CD8-positive, alpha-beta T cell (primary cell): ENCODE measurements at places on chromosomes 1 and 21. TPM values are rescaled to one million over a fixed set of nuclear protein-coding genes. Genes with fewer than 3 reads are reported as not detected.

The FCGR2B gene
- not detected for total RNA-seq

The HSF2BP gene
- 0.64 TPM for total RNA-seq

The TNFRSF9 gene
- total RNA-seq, result 3.8 TPM

The MMEL1 gene
- total RNA-seq, result 1.4 TPM

The RIMKLA gene
- 0.05 TPM for total RNA-seq

The GPR157 gene
- 1.9 TPM for total RNA-seq

The CAPN9 gene
- total RNA-seq, result not detected
